ENCODE measurements at places on chromosomes 5 and 9.
A peak's percentile ranks its signal among the peaks of the same experiment; 100 is the strongest.

DNA sequence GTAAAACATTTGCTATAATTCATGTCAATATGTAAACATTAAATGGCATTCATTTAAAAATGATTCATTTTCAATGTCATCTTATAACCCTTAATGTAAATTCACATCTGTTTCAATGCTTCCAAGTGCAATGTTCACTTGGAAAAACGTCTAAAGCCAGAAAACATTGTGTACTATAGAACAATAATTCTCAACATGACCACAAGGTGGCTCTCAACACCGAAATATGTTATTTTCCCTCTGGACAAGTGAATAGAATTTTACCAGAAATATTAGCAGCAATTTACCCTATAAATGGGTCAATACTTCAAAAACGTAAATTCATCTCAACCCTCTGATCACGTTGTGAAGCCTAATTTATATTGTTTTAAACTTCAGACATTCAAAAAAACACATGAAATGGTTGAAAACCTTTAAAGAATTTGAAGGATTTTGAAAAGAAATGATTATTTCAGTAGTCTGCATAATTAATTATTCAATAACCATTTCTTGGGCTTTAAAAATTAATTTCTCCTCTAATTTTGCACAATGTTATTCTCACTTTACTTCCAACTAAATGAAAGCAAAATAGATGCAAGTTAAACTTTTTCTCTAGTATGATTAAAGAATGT is 11.0 kb downstream of the CDH10 start:
- DNase-seq: peak; percentile 21

DNA sequence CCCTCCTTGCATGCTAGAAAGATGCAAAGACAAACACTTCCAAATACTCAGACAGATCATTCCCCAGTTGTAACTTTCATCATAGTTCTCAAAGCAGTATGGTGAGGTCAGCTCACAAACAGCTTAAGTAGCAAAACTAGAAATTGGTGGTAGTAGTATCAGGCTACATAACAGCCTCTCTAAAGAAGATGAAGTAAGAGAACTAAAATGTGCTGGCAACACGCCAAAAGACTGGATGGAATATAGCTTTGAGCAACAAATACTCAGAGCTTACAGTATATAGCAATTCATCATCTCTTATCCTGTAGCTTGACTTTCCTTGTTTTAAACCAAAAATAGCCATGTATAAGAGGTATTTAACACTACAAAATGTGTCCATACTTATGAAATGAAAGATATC is 7.5 kb downstream of the PFDN1 start:
- DNase-seq: peak; percentile 50

DNA sequence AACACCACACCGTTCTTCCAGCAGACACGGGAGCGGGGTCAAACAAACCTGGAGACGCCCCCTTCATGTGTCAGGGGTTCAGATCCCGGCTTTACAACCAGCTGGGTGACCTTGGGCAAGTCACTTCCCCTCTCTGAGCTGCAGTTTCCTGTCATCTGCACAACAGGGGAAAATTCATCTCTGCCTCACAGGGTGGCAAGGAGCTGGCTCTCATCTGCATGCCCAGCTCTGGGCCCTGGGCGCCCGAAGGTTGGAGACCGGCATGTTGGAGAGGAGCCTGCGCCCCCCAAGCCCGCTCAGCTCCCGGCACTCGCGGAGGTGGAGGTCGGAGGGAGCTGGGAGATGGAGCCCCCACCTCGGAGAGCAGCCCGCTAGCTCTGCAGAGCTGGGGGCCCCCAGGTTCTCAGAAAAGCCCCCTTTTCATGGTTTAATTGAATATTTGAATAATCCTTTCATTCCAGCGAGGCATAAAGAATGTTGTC is 20.4 kb downstream of the NR5A1 start:
- DNase-seq: no peak

- no peak for DNase-seq
These were observed 440.5 kb downstream of the BRINP1 start for GRCh38 chr9:118928722-118929121.

- DNase-seq: no peak
These were observed 91.2 kb upstream of the CPEB4 start for GRCh38 chr5:173796721-173797495.

DNA sequence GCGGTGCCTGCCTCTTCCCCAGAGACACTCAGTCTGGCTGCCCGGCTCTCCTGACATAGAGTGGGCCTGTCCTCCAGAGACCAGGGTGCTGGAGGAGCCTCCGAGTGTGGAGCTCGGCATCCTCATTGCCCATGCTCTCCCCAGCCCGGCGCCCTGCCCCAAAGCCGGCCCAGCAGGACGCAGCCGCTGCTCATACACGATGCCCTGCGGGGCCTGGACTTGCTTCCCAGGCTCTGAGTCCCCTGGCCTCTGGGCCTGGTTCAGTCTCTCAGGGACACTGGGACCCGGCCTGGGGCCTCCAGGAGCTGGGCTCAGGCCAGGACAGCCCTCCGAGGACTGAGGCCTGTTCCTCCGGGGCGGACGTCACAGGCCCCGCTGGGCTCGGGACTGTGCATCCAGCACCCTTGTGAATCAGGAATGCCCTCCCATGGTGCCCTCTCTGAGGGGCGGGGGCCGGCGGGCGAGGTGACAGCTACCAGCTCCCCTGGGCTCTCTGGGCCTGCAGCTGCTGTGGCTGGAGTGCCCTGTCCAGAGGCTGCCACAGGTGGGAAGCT is 23.2 kb downstream of the TPPP start:
- no peak for DNase-seq

GRCh38 chr5:66080664-66081063 is 63.4 kb upstream of the SREK1 start:
- no peak for DNase-seq

- DNase-seq: peak; percentile 76
These were observed 41.3 kb downstream of the PFDN1 start for GRCh38 chr5:140261403-140262171.

DNA sequence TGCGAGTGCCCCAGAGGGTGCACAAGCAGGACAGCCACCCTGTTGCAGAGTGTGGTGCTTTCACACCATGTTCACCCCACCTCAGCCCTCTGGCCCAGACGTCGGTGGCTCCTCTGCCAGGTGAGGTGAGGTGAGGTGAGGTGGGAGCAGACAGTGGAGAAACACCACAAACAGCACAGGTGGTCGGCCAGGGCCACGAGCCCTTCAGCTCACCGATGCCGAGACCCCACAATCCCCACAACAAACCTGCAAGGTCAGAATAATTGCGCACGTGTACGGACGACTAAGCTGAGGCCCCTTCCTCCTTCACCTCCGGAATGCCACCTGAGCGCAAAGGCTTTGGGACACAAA is 10.5 kb downstream of the BRD3 start:
- no peak for DNase-seq

DNA sequence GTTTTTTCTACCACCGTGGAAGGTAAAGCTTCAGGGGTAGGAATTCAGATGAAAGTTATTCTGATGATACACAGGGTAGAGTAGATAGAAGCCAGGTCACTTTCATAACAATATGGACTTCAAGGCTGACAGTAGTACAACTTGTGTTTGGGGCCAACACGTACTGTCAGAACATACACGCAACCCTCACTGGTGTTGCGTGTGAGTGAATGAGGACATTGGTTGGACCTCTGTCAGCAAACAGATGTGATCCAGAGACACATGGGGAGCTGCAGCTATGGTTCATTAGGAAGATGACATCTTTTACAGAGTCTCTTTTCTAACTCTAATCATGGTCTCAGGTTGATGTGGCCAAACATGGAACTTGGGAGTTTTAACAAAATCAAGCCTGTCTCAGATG is 70.1 kb upstream of the MOCS2 start:
- no peak for DNase-seq

- no peak for DNase-seq
These were observed 17.5 kb upstream of the TMEFF1 start for GRCh38 chr9:100455470-100455869.

GRCh38 chr5:172420235-172420939 is 33.9 kb downstream of the SH3PXD2B start:
- no peak for DNase-seq

- DNase-seq: no peak
These were observed 15.3 kb downstream of the DENND1A start for GRCh38 chr9:123914517-123915196.

DNA sequence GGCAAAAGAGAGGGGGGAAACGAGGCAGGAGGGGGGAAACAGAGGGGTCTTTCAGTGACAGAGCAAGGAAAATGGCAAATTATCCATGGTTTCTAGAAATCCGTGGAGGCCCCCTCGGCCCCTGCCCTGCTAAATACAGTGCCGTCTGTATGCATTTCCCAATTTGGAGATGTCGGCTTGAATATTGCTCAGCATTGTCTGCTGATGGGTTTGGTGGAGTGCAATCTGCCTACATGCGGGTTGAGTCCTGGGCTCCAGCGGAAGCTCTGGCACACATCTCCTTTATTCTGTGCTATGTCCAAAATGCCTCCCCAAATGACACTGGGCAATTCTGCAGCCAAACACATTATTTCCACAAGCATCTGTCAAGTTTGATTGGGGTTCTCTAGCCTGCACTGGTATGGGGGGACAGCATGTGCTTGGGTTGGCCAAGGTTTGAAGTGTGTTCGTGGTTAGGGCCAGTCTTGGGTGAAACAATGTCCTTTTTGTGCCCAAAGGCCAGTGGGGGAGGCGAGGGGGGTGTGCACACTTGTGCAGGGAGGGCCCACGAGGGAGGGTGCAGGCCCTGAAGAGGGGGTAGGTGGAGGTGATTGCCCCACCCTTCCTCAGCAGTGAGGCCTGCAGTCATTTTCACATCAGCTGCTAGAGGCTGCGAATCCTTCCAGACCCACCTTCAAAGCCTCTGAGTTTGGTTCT is 6.2 kb upstream of the NEUROG1 start:
- DNase-seq: no peak

- peak; percentile 20 for DNase-seq
These were observed 47.4 kb downstream of the ROR2 start for GRCh38 chr9:91902475-91903125.

GRCh38 chr5:168822745-168823281 is 243.6 kb upstream of the PANK3 start:
- peak; percentile 17 for DNase-seq

- no peak for DNase-seq
These were observed 102.6 kb downstream of the PDE4D start for GRCh38 chr5:59790776-59791475.

- DNase-seq: no peak
These were observed 43.4 kb downstream of the PFDN1 start for GRCh38 chr5:140259500-140259899.

- DNase-seq: no peak
These were observed 866 bp upstream of the SEMA6A start for GRCh38 chr5:116575326-116576052.

GRCh38 chr9:37010180-37010579 is 23.9 kb downstream of the PAX5 start:
- DNase-seq: no peak

GRCh38 chr5:170348137-170348633 is 41.0 kb downstream of the KCNMB1 start:
- no peak for DNase-seq

DNA sequence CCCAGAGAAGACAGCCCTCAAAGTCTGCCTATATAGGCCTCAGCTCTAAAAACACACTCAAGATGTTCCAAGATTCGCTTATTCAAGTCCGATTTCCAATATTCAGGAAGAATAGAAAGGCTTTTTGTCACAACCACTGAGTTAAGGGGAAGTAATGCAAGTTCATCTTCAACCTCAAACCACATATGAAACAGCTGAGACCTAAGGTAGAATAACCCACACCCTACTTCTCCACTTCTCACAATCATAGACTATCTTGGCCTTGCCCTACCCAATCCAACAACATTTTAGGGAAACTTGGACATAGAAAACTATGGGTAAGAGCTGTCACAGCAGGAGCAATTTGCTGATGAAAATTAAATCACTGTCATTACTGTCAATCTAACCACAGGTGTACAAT is 152.0 kb upstream of the LRRTM2 start:
- DNase-seq: no peak

GRCh38 chr5:146756546-146756945 is 122.0 kb downstream of the PPP2R2B start:
- no peak for DNase-seq

GRCh38 chr5:167460449-167461020 is 830.9 kb upstream of the WWC1 start:
- DNase-seq: no peak

DNA sequence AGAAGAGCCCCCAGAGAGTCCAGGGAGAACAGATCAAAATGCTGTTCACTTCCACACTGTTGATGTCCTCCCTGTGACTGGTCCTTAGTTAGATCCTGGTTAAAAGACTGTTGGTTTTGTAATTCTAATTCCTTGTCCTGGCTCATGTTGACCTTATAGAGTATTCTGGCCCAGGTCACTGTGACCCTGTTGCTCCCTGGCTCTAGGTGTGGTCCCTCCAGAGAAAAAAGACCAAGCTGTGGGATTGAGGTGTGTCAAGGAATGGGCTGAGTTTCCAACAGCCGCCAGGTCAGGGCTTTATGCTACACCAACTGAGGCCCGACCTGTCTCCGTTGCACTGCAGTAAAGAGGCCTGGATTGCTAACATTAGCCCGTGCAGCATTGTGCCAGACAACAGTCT is 241.0 kb upstream of the MSX2 start:
- no peak for DNase-seq
